ENCODE measurements at places on chromosomes 7 and 10. TPM values are rescaled to one million over a fixed set of nuclear protein-coding genes. Genes with fewer than 3 reads are reported as not detected.

ABCB4 gene
- polyA plus RNA-seq: not detected

RSPH10B2 gene
- not detected for polyA plus RNA-seq

PDK4 gene
- 26.0 TPM for polyA plus RNA-seq

DNA sequence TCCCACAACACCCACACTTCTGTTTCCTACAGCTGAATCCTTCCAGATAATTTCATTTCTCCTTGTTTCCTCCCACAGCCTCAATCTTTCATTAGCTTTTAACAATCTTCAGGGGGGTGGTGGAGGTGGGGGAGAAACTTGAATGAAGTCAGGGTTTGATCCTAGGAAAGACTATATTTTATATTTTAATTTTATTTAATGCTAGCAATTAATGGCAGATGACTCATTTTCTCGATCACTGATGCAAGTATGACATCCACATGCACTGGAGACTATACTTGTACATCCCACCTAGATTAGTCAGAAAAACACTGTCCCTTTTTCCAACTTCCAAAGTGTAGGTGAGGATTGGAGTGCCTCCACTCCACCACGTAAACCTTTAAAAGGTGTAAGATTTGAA, 1181.3 kb upstream of the AUTS2 start:
- H3K4me1 ChIP-seq: no peaks in the 10 kb centered on the region
- no peak overlapping the region for H3K27ac ChIP-seq
- no peaks in the 10 kb centered on the region for H3K36me3 ChIP-seq
- DNase-seq: no peak

DGKI gene
- polyA plus RNA-seq: not detected

DNA sequence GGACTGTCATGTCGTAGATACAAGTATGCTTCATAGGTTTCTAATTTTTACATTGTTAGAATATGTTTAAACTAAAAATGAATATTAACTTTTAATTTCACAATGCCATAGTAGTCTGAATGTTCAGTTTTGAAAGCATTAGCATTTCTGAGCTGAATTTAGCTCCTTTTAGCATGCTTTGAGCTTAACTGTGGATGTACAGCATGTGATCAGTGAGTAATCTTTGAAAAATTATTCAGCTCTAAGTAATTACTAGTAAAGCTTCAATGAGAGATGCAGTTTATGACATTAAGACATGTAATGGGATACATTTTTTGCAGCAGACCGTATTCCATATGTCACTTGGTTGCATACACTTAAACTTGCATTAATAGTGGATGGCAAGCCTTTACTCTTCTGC, 114.1 kb upstream of the WNT16 start:
- H3K36me3 ChIP-seq: no peaks in the 10 kb centered on the region

GRCh38 chr10:28628184-28628893, 49.0 kb upstream of the BAMBI start:
- peak; percentile 67 for DNase-seq
- no peaks in the 10 kb centered on the region for H3K4me1 ChIP-seq
- H3K4me3 ChIP-seq: no peak overlapping the region
- no peak overlapping the region for H3K27ac ChIP-seq

DNA sequence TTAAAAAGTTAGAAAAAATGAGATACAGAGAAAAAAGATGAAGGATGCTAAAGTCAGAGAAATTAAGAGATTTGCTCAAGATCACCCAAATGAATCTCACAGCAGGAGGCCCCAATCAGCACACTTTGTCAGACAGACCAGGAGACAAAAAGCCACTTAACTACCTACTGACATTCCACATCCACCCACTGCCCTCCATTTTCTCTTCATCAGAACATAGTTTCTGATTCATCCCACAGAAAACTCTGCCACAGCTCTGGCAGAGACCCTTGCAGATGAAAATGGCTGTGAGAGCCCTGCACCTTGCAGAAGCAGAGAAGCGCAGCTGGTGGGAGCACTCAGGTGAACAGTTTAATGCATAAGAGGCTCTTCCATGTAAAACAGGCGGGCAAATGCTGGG, 26.6 kb downstream of the DGKI start:
- no peaks in the 10 kb centered on the region for H3K36me3 ChIP-seq
- H3K4me1 ChIP-seq: no peaks in the 10 kb centered on the region
- H3K4me3 ChIP-seq: no peak overlapping the region
- no peaks in the 10 kb centered on the region for H3K27me3 ChIP-seq
- DNase-seq: no peak
- no peak overlapping the region for H3K27ac ChIP-seq

DNA sequence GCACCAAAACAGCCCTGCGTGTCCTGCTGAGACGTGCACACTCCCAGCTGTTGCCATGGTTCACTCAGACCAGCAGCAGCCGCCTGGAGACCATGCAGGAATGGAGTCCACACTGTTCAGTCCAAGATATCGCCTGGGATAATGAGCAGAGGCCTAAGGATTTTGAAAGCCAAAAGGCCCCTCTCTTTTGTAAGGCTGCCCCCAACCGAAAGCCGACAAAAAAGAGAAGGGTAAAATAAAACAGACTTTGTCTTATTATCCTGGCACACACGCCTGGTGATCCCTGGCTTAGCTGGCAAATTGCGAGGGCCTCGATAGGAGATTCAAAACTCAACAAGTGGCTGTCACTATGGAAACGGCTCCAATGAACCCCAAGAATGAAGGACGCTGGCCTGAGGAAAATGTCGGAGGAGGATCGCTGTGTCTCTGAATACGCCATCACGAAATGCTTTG, 263.6 kb downstream of the SKIDA1 start:
- H3K4me1 ChIP-seq: no peaks in the 10 kb centered on the region
- H3K4me3 ChIP-seq: no peak overlapping the region
- no peaks in the 10 kb centered on the region for H3K36me3 ChIP-seq
- H3K27ac ChIP-seq: no peak overlapping the region
- DNase-seq: no peak
- no peaks in the 10 kb centered on the region for H3K27me3 ChIP-seq

DNA sequence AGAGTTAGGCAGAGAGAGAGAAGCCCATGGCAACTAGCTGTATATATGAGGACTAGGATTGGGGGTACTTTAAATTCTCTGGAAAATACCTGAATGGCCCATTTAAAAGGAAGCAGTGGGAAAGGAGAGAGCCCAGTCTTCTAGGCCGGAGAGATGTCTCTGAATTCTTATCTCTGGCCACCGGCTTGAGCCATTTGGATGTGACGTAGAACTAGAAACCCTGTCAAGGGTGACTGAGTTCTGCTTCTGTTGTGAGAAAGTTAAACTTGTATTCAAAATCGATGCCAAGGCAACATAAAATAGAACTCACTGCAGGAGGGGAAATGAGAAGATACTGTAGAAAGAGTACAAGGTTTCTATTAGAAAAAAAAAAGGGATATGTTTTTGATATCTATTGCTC, 6.3 kb upstream of the GSTK1 start:
- H3K27me3 ChIP-seq: no peaks in the 10 kb centered on the region
- peaks cover 11% of the 10 kb centered on the region for H3K4me1 ChIP-seq
- H3K4me3 ChIP-seq: no peak overlapping the region
- H3K36me3 ChIP-seq: no peaks in the 10 kb centered on the region
- no peak overlapping the region for H3K27ac ChIP-seq
- DNase-seq: no peak

OPN4 gene
- not detected for polyA plus RNA-seq

DNA sequence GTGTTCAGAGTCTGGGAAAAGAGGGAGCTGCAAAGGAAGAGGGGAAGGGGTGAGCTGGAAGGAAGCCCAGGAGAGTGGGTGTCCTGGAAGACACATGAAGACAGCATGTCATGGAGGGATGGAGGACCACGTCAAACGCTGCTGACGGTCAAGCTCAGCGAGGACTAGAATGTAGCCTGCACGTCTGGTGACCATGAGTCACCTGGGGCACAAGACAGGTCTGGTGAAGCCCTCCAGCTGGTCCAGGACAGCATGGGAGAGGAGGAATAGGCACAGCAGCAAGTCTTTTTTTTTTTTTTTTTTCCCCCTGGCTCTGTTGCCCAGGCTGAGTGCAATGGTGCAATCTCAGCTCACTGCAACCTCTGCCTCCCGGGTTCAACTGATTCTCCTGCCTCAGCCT, 19.6 kb upstream of the AMZ1 start:
- no peaks in the 10 kb centered on the region for H3K36me3 ChIP-seq
- no peak overlapping the region for H3K4me3 ChIP-seq
- H3K4me1 ChIP-seq: peaks cover 10% of the 10 kb centered on the region
- H3K27me3 ChIP-seq: peaks cover 2% of the 10 kb centered on the region
- H3K27ac ChIP-seq: no peak overlapping the region
- DNase-seq: no peak

DNA sequence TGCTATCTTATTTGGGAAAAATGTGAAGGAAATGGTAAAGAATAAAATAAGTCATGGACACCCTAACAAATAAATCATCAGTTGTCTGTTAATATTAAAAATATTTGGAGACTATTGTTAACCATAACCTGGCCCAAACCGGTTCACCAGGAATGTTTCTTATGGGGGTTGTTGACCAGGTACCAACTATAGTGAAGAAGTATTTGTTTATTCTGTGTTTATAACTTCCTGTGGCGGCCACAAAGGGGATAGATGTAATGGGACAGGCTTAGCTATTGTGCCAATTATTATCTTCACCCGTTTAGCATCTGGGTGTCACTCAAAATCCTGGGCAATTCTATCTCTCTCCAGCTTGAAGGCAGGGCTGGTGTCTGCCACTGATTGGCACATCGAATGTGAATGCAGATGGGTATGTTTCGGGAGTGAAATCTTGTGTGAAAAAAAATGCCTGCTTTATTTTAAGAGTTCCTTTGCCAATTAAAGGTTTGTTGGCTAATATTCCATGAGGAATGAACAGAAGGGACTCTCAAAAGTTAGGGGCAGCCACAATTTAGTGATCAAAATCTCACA, 500.9 kb downstream of the ARL4A start:
- no peak overlapping the region for H3K4me3 ChIP-seq
- no peaks in the 10 kb centered on the region for H3K4me1 ChIP-seq
- H3K27me3 ChIP-seq: no peaks in the 10 kb centered on the region

GRCh38 chr7:16801111-16801542, 3.7 kb downstream of the AGR2 start:
- H3K4me1 ChIP-seq: no peaks in the 10 kb centered on the region
- no peaks in the 10 kb centered on the region for H3K27me3 ChIP-seq
- no peak overlapping the region for H3K4me3 ChIP-seq
- DNase-seq: peak; percentile 36
- H3K36me3 ChIP-seq: no peaks in the 10 kb centered on the region

CPED1 gene
- polyA plus RNA-seq: 5.0 TPM

DNA sequence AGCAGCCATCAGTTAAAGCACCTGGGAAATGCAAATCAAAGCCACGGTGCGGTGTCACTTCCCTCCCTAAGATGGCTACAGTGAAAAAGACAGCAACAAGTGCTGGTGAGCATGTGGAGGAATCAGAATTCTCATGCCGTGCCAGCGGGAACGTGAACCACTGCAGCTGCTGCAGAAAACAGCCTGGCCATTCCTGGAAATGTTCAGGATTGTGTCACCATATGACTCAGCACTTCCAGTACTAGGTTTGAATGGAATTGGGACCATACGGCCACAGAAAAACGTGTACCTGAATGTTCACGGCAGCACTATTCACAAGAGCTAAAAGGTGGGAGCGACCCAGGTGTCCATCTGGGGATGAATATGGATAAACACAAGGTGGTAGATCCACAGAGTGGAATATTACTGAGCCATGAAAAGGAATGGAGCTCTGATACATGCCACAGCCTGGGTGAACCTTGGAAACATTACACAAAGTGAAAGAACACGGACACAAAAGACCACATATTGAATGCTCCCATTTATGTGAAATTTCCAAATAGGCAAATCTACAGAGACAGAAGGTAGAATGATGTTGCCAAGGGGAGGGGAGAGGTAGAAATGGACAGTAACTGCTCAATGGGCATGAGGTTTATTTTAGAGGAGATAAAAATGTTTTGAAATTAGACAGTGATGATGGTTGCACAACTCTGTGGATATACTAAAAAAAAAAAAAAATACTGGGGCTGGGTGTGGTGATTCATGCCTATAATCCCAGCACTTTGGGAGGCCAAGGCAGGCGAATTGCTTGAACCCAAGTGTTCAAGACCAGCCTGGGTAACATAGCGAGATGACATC, 61.6 kb downstream of the MICALL2 start:
- H3K27me3 ChIP-seq: peaks cover 1% of the 10 kb centered on the region
- no peak overlapping the region for H3K27ac ChIP-seq
- DNase-seq: no peak

DNA sequence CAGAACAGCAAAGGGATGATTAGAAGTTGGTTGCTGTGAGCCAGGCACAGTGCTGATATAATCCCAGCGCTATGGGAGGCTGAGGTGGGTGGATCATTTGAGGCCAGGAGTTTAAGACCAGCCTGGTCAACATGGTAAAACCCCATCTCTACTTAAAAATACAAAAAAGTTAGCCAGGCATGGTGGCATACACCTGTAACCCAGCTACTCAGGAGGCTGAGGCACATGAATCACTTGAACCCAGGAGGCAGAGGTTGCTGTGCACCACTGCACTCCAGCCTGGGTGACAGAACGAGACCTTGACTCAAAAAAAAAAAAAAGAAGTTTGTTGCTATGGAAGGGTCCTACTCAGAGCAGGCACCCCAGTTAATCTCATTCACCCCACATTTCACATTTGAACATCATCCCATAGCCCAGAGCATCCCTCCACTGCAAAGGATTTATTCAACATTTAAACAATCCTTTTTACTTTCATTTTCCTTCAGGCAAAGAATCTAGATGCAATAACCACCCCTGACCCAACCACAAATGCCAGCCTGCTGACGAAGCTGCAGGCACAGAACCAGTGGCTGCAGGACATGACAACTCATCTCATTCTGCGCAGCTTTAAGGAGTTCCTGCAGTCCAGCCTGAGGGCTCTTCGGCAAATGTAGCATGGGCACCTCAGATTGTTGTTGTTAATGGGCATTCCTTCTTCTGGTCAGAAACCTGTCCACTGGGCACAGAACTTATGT, 4.1 kb downstream of the IL6 start:
- H3K4me1 ChIP-seq: peaks cover 16% of the 10 kb centered on the region
- no peak for DNase-seq
- peaks cover 14% of the 10 kb centered on the region for H3K27me3 ChIP-seq

NKX1-2 gene
- polyA plus RNA-seq: not detected

ERV3-1 gene
- 23.4 TPM for polyA plus RNA-seq

EVX1 gene
- polyA plus RNA-seq: not detected

SUN3 gene
- polyA plus RNA-seq: not detected

SPDYE2B gene
- polyA plus RNA-seq: not detected

SPDYE9 gene
- not detected for polyA plus RNA-seq

GRCh38 chr10:120039826-120040225, 147.3 kb downstream of the SEC23IP start:
- H3K27ac ChIP-seq: no peak overlapping the region
- H3K4me1 ChIP-seq: no peaks in the 10 kb centered on the region
- no peaks in the 10 kb centered on the region for H3K36me3 ChIP-seq
- H3K4me3 ChIP-seq: no peak overlapping the region
- no peaks in the 10 kb centered on the region for H3K27me3 ChIP-seq

GRCh38 chr7:50834679-50835078, 52.0 kb upstream of the GRB10 start:
- no peaks in the 10 kb centered on the region for H3K27me3 ChIP-seq
- H3K36me3 ChIP-seq: no peaks in the 10 kb centered on the region
- no peak overlapping the region for H3K27ac ChIP-seq

Measured in CD14-positive monocyte (primary cell).